ENCODE measurements at places on chromosomes 2 and 18.

- DNase-seq, result no peak
These were observed 74.9 kb upstream of the KCNE4 start for GRCh38 chr2:222977121-222977520.

- no peak for DNase-seq
These were observed 103.9 kb upstream of the XIRP2 start for GRCh38 chr2:166784296-166784946.

- no peak for DNase-seq
These were observed 214.8 kb downstream of the NEDD4L start for GRCh38 chr18:58258692-58259342.

GRCh38 chr2:112243233-112243632, 11.6 kb downstream of the ZC3H8 start:
- DNase-seq, result no peak
